NCI-H510A (cell line): ENCODE measurements at places on chromosomes 4 and X.

- DNase-seq, result no peak
Measured at GRCh38 chrX:150849486-150849885, 49.0 kb downstream of the CD99L2 start.

- DNase-seq, result no peak
Measured at GRCh38 chrX:150032742-150033141, 94.5 kb upstream of the EOLA2 start.

DNA sequence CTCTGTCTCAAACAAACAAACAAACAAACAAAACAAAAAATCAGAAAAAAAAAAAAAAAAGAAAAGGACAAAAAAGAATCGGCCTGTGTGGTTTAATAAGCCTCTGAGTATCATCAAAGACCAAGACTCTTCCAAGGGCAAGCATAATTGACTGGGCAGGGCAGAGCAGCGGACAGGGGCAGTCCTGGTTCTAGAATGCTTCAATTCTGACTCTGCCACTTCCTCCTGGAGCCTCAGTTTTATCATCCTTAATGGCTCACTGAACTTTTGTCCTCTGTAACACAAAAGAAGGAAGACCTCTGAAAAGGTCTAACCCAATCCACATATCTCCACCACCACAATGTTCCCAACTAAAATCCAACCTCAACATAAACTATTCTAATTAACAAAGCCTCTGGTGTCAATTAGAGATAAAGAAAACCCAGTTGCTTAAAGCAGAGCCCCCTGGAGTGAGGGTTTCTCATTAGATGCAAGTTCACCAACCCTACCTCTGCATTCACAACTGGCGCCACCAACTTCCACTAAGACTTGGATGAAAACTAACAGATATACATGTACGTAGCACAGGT is 51.7 kb downstream of the TBC1D9 start:
- DNase-seq, result no peak

DNA sequence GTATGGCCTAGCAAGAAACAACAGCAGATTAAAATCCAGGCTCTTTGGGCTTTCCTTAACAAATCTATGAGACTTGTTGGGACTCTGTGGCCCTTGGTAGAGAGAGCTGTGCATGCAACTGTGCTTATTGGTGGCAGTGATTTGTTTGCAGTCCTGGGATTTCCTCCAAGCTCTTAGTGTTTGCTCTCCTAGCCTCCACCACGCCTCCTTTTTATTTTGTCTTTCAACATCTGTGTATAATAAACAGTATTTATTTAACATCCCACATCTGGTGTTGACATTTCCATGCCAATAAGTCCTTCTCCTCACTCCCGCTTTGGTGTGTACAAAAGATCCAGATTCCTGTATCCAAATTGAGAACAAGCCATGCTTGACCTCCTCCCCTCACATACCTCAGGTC is 3.1 kb downstream of the TNMD start:
- no peak for DNase-seq

GRCh38 chr4:141121101-141121500 is 12.2 kb downstream of the RNF150 start:
- no peak for DNase-seq

DNA sequence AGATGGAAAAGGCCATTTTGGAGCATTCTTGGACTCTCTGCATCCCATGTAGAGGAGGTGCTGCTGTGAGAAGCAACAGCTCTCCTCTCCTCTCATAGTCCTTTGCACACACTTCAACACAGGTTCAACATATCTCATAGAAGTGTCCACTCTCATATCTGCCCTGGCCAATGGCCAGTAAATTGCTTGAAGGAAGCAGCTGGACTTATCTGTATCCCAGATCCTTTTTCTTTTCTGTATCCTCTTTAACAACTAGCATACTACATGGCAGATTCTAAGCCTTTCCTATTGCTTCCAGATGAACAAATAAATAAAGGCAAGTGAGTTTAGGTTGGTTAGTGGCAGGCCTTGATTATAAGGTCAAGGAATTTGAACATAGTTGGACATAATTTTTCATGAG is 122.0 kb downstream of the HS6ST2 start:
- no peak for DNase-seq

DNA sequence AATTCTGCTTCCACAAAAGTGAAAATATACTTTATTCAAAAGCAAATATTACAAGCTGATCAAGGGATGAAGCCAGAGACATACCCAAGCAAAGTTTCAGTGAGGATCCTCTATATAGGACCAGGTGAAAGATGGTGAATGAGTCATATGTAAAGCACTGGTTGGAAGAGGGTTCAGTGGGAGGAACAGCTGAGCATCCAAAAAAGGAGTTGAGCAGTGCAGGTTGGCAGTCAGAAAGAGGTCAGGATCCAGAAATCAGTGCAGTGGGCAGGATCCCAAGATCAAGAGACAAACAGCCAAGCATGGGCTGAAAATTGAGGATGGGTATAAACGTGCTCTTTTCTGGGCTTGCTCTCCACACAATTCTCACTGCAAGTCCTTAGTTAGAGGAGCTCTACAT is 30.3 kb downstream of the OTC start:
- no peak for DNase-seq

GRCh38 chr4:70838666-70839588 is 763 bp downstream of the GRSF1 start:
- DNase-seq, result peak; percentile 59

DNA sequence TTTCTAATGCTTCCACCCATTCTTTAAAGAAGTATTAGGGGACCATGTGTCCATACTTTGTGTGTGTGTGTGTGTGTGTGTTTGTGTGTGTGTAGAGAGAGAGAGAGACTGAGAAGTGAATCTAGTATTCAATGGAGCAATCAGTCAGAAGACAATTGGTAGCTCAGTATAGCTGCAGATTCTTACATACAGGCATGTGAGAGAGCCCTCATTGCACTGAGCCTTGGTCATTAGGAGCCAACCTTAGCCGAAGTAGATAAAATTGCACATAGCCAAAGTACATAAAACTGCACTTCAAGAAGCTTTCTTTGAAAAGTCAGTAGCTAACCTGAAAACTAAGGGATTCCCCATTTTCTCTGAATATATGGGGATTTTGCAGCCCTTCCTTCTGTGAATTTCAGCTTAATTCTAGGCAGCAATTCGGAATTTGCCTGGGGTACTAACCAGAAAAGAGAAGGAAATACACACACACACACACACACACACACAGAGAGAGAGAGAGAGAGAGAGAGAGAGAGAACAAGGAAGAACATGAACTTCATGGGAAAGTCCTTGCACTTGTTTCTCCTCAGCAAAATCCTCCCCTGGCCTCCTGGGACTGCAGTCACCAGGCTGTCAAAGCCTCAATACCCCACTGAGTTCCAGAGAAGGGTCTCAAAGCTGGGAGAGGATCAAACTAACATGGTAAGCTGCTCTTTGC is 1.7 kb upstream of the PRDM8 start:
- no peak for DNase-seq
